ENCODE measurements at places on chromosomes 13 and 19. TPM values are rescaled to one million over a fixed set of nuclear protein-coding genes. Genes with fewer than 3 reads are reported as not detected.

GRCh38 chr19:4453232-4454179 is 4.1 kb downstream of the UBXN6 start:
- DNase-seq = no peak

- DNase-seq = no peak
Measured at GRCh38 chr13:31733066-31733465, 6.3 kb upstream of the RXFP2 start.

The YJEFN3 gene
- polyA plus RNA-seq = 6.6 TPM

The ADAMTS10 gene
- polyA plus RNA-seq = 21.3 TPM

The ZNF610 gene
- 8.8 TPM for polyA plus RNA-seq

All from muscle of arm (tissue), 14 donors.